ENCODE measurements at places on chromosomes 2 and 18.

GRCh38 chr2:43133336-43133707 lies 93.1 kb downstream of the ZFP36L2 start:
- no peak for DNase-seq

DNA sequence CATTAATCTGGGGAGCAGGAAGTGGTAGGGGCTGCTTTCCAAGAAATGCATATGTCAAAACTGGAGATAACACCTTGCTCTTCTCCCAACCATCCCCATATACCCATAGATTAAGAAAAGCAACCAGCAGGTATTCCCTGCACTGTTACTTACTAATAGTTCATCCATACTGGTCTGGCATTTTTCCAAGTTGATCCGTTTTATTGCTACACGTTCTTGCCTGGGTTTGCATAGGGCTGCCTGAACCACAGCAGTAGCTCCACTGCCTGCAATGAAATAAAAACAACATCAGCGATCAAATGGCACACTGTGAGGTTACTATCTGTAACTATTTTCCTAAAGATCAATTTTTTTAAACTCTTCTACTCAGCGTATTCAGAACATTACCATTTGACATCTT lies 65.6 kb downstream of the STK39 start:
- no peak for DNase-seq

DNA sequence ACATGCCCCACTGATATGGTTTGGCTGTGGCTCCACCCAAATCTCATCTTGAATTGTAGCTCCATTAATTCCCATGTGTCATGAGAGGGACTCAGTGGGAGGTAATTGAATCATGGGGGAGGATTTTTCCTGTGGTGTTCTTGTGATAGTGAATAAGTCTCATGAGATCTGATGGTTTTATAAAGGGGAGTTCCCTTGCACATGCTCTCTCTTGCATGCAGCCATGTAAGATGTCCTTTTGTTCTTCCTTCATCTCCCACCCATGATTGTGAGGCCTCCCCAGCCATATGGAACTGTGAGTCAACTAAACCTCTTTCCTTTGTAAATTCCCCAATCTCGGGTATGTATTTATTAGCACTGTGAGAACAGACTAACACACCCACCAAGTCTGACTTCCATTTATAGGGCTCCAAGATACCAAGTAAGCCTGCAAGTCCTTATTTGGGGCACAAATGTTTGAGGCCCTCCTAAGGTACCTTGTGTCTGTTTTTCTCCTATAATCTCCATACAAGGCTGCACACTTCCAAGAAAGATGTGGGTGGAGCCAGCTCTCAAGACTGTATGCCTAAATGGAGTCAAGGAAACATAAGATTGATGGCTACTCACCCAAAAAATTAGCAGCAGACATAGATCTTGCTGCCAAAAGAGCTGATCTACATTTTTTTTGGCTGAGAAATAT lies 364.7 kb downstream of the TXNL1 start:
- no peak for DNase-seq

GRCh38 chr2:187037310-187037709 lies 188.3 kb upstream of the ZSWIM2 start:
- DNase-seq = no peak

- DNase-seq = no peak
Observed at GRCh38 chr2:98505311-98505808, 60.7 kb downstream of the INPP4A start.

DNA sequence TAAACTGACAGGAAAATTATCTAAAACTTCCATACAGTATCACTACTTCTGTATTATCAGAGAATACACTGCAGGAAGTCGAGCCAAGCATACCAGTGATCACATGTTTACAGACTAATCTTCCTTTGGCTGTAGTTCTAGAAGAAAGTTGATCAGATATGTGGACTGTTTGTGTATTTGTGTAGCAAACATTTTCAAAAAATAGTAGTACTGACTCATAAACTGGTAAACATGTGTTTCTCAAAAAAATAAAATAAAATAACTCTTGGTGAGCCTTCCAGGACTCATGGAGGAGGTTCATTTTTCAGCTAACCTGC lies 148.9 kb upstream of the SLC39A10 start:
- DNase-seq = no peak

DNA sequence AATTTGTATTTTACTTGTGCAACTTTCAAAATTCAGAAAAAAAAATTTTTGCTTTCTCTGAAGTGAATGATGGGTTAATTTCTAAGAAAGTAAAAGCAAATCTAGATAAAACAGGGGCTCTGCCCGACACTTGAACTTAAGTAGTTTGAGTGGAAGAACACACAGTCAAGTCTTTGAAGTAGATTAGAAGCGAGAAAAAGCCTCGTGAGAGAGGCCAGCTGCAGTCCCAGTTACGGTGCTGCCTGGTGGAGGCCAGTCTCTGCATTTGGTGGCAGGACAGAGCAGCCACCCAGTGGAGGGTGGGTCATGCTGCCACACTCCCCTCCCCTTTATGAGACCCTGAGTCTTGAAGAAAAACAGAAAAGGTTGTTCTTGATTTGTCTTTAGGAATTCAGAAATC lies 81.8 kb downstream of the INPP5D start:
- no peak for DNase-seq

- no peak for DNase-seq
Observed at GRCh38 chr2:203685081-203685621, 21.3 kb upstream of the CD28 start.

DNA sequence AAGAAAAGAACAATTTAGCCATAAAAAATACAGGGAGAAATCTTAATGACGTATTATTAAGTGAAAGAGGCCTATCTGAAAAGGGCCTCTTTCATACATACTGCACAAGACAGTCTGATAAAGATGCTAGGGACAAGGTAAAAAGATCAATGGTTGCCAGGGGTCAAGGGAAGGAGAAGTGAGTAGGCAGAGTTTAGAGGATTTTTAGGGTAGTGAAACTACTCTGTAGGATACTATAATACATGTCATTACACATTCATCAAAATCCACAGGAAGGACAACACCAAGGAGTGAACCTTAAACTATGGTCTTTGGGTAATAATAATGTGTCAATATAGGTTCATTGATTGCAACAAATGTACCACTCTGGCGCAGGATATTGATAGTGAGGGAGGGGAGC lies 289.3 kb downstream of the FSIP2 start:
- no peak for DNase-seq

DNA sequence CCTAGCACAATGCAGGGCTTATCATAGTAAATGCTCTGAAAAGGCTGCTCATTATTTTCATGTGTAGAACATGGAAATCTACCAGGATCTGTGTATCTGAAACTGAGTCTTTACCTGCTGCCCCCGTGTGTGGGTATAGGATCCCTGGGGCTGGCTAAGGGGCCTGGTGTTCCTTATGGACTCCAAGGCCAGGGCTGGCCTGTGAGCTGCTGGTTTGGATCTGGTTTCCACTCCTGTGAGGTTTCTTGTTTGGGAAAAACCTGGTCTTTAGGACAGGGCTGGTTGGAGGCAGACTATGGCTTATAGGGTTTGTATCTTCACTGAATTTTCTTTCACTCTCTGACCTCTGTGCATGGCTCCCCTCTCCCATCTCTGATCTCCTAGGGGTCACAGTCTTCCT lies 80.8 kb downstream of the DYSF start:
- DNase-seq = no peak

GRCh38 chr18:56559044-56559443 lies 79.3 kb downstream of the TXNL1 start:
- no peak for DNase-seq

- no peak for DNase-seq
Observed at GRCh38 chr2:5697562-5697961, 5.4 kb downstream of the SOX11 start.

DNA sequence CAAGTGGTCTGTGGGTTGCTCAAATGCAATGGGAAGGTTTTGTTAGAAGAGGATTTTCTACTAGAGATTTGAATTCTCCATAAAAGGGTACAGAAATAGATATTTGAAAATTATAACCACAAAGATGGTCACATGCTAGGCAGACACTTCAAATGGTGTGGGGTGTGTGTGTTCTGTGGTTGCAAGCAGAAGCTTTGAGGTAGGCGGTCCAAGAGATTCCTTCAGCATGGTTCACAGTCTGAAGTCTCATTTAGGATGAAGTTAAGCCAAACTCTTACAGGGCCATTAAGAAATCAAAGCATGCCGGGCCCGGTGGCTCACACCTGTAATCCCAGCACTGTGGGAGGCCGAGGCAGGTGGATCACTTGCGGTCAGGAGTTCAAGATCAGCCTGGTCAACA lies 38.3 kb upstream of the RMDN2 start:
- no peak for DNase-seq
